ENCODE measurements at places on chromosomes 13 and 19.

- no peak for DNase-seq
Observed at GRCh38 chr13:84439108-84439507, 556.8 kb upstream of the SLITRK1 start.

DNA sequence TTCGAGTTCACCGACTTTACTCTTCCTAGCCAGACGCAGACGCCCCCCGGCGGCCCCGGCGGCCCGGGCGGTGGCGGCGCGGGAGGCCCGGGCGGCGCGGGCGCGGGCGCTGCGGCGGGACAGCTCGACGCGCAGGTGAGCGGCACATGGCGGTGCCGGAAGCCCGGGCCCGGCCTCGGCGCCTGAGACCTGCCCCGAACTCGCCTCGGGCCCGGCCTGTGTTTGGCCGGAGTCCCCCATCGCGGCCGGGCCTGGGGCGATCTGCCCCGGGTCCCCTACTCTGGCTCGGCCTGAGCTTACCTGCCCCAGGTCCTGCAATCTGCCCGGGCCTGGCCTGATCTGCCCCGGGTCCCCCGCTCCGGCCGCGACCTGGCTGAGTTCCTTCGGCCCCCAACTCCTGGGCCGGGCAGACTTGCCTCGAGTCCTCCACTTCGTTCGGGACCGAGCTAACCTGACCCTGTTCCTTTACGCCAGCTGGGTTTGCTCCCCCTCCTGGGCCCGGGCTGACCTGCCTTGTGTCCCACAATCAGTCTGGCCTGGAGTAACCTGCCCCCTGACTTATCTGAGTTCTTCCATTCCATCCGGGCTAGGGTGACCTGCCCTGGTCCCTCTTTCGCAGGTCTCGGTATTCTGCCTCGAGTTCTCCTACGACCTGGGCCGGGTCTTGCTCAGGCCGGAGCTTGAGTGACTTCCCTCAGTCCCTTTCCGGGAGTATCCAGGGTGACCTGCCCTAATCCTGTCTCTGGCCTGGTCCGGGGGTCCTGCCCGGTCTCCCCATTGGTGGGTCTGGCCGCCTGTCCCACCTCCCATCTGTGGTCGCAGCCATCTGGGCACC is 764 bp downstream of the UPF1 start:
- DNase-seq = no peak

DNA sequence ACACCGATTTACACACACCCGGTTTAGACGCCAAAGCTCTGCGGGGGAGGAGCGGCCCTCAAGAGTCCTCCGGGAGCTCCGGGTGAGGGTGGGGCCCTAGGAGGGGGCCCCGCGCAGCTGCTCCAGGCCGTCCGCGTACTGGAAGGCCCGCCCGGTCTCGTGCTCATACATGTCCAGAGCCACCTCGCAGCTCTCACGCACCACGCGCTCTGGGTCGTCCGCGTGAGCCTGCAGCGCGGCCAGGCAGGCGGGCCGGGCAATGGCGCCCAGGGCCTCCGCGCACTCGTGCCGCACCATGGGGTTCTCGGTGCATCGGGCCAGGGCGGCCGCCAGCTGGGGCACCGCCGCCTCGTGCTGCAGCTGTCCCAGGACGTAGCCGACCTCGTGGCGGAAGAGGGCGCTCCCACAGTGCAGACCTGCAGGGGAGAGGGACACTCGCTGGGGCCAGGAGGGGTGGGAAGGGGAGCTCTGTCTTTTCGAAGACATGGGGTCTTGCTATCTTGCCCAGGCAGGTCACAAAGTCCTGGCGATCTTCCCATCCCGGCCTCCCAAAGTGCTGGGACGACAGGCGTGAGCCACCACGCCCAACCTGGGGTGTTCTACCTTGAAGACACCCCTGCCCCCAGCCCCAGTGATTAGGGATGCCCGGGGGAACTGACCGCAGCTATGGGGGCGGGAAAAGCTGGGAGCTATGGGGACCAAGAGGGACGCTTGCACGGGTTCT is 8.3 kb upstream of the SMIM44 start:
- DNase-seq = no peak

DNA sequence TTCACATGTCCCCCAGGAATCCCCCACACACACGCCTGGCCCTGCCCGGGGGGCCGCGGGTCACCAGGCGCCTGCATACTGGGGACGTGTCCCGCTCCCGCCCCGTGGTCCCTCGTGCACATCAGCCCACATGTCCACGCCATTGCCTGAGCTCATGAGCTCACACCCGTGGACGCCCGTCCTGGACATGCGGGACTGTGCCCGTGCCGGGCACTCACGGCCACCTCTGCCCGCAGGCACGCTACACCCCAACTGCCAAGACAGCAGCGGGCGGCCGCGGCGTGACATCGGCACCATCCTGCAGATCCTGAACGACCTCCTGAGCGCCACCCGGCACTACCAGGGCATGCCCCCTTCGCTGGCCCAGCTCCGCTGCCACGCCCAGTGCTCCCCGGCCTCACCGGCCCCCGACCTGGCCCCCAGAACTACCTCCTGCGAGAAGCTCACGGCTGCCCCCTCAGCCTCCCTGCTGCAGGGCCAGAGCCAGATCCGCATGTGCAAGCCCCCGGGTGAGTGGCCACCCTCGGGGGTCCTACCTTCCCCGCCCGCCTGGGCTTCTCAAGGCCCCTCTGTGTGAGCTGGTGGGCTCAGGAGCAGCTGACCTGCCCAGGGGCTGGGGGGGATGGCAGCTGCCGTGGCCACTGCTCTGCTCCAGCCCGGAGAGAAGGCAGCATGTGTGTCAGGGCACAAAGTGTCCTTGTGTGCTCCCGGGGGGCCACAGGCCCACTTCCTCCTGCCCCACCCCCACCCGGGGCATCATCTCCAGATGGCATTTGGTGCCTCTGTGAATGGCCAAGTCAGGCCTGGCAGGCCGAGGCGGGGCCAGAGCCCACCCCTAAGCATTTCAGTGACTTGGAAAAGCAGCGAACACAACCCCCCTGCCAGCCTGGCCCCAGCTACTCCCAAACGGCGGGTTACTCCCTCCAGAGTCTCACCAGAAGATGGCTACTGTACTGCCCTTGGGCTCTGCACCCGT is 7.1 kb downstream of the MIDN start:
- no peak for DNase-seq

- DNase-seq = no peak
Observed at GRCh38 chr13:38624822-38625221, 62.1 kb upstream of the FREM2 start.

GRCh38 chr13:74217811-74218210 is 83.6 kb upstream of the KLF12 start:
- no peak for DNase-seq

DNA sequence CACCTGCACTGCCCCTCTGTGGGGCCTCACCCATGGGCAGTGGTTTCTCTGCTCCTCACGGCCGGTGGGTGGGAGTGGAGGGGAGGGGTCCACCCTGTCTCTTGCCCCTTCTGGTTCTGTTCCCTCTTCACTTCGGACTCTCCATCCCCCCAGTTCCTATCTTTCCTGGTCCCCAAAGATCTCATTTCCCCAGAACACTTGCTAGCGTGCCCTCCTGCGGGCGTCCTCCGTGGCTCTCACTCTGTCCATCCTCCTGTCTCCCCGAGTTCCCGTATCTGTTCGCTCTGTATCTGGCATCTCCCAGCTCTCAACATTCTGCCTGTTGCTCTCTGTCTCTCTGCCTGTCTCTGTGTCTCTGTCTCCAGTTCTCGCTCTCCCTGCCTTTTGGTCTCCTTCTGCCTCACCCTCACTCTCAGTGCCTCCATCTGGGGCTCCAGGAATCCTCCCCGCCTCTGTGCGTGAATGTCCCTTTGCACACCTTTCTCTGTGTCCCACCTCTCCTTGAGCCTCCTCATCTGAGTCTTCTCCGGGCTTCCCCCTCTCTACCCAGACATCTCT is 363 bp downstream of the SPIB start:
- no peak for DNase-seq

- no peak for DNase-seq
Observed at GRCh38 chr13:63438951-63439350, 2023.3 kb upstream of the PCDH20 start.
